ENCODE measurements at places on chromosomes 7 and 10.

- DNase-seq, result no peak
These were observed 56.5 kb downstream of the COL13A1 start for GRCh38 chr10:69858201-69858600.

DNA sequence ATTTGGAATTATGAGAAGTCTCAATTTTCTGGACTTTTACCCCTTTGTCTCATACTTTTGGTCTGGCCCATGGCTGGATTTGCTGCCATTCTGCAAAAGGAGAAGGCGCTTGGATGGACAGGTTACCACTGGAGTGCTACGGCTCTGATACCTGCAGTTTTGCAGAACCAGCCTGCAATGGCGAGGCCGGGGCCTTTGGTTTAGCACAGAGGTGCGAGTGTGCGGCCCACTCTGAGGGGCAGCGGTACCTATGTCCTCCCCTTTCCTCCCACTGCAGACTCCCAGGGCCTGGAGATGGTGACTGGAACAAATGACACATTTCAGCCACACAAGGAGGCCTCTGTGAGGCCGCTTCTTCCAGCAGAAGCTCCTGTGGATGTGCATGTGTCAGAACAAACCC, 11.9 kb downstream of the ZNF777 start:
- DNase-seq, result no peak

- DNase-seq, result no peak
These were observed 88.8 kb upstream of the KIF5B start for GRCh38 chr10:32144817-32145688.

DNA sequence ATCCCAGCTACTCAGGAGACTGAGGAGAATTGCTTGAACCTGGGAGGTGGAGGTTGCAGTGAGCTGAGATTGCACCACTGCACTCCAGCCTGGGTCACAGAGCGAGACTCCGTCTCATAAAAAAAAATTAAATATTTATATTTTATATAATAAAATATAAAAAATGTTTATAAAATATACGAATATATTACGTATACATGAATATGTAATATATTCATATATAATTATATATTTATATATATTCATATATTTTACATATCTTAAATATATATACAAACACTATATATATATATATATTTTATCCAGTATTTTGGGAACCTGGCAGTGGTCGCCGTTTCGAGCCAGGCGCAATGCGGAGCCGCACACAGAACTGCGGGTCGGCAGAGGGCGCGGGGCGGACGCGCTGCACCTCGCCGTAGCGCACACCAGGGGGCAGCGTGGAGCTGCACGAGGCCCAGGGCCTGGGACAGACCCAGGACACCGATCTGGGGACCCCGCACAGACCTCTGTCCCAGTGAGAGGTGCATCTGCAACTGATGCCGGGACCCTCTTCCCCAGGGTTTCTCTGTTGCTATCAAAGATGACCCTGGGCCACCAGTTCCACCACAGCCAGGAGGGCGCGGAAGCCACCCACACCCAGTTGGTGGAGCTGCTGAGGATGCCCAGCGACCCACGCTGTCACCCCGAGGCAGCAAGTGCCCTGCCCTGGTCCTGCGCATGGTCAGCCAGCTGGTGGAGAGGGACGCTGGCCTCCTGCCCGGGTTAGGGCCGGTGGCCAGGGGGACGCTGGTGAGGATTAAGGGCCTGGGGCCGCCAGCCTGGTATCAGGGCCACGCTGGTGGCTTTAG, 22.7 kb downstream of the AP5Z1 start:
- DNase-seq, result peak; percentile 49

DNA sequence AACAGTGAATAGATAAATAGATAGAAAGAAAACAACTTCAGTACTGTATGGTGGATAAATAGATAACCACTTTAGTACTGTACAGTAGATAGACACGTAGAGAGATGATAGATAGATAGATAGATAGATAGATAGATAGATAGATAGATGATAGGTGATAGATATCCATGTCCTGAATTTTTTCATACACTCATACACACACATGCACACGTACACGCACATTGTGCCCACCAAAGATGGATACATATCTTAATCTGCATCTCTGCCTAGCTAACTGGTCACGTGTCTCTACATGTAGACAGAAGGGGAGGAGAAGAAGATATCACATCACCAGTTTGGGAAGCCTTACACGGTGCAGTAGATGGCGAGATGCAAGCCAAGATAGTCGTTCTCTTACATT, 99.2 kb downstream of the ARID5B start:
- no peak for DNase-seq

DNA sequence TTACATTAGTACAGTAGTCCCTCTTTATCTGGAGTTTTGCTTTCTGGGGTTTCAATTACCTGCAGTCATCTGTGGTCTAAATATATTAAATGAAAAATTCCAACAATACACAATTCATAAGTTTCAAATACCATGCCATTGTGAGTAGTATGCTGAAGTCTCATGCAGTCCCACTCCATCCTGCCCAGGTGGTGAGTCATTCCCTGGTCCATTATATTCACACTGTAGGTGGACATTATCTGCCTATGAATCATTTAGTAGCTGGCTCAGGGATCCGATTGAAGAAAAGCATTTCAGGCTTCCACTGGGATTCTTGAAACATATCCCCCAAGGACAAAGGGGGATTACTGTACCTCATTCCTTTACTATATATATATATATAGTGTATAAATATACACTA, 298.2 kb upstream of the GALNT17 start:
- peak; percentile 12 for DNase-seq

GRCh38 chr7:13979671-13980435, 9.6 kb downstream of the ETV1 start:
- peak; percentile 85 for DNase-seq

GRCh38 chr10:30759423-30759822, 129.9 kb upstream of the LYZL2 start:
- DNase-seq, result peak; percentile 44

- no peak for DNase-seq
These were observed 31.0 kb upstream of the WNT16 start for GRCh38 chr7:121297843-121298242.

DNA sequence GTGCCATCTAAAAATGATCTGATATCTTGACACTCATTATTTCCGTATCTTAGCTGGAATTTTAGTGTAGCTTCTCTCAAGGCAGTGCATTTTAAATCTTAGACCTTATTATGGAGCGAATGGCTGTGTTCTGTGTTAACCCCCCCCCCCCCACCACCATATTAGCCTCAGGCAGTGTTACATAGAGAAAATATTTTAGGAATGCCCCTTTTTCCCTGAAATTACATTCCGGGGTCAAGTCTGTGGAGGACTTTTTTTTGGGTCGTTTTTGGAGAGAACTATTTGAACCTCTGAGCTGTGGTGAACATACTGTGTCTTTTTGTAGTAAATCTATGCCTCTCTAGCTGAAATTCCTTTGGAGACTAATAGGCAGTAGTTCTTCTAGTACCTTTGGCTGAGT, 3.1 kb downstream of the CCDC126 start:
- DNase-seq, result no peak

DNA sequence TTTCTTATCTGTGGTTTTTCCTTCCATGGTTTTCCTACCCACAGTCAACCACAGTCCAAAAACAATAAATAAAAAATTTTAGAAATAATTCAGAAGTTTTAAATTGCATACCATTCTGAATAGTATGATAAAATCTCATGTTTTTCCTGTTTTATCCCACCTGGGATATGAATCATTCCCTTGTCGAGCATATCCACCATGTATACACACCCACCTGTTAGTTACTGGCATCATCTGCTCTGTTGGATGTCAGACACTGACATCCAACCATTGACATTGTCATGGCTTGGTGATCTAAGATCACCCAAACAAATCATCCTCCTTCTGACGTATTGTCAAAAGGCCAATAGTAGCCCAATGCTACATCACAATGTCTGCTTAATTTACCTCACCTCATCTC, 749.8 kb downstream of the TNS3 start:
- DNase-seq, result no peak

- DNase-seq, result no peak
These were observed 56.2 kb downstream of the HTR7 start for GRCh38 chr10:90801608-90802007.

- no peak for DNase-seq
These were observed 111.1 kb upstream of the AFAP1L2 start for GRCh38 chr10:114515298-114515914.

DNA sequence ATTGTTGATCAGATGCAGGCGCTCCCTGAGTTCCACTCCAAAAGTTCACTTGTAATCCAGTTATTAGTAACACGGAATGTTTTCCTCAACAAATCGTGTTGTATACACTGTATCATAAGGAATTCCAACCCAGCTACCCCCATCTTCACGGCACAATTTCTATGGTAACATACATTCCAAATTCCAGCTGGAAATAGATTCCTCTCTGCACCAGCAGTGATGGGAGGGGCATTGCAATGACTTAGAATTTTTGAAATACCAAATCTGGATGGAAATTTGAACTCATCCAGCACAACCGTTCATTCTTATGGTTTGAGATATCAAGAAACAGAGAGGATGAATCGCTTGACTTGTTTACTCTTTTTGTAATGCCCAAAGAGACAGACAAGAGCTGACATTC, 38.9 kb upstream of the RHEB start:
- peak; percentile 50 for DNase-seq

DNA sequence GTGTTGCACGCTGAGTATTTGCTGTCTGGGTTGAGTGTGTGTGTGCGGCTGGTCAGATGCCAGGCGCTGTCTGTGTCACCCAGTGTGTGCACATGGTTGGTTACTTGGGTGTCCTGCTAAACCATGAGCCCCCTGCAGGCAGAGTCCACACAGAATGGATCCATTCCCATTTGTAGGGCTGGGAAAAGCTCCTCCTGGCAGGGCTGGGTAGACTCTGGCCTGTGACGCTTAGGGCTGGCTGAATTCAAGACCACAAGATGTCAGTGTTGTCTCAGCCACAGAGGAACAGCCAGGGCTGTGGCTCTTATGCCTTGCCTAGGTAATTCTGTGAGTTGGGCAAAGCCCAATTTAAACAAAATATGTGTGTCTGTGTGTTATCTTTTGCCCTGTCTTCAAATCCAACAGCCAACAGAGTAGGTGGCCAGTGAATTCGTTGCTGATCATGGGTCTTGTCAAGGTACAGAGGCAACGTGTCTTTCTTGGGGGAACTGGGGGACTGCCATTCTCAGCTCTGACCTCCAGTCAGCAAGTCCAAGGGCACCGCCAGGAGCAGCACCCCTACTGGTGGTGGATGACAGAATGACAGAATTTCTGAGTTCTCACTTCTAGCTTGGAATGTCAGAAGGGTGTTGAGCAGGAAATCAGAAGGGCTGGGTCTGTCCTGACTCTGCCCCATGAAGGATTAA, 285.1 kb downstream of the CCSER2 start:
- DNase-seq, result peak; percentile 34

GRCh38 chr7:81433692-81434331, 336.0 kb downstream of the HGF start:
- no peak for DNase-seq

DNA sequence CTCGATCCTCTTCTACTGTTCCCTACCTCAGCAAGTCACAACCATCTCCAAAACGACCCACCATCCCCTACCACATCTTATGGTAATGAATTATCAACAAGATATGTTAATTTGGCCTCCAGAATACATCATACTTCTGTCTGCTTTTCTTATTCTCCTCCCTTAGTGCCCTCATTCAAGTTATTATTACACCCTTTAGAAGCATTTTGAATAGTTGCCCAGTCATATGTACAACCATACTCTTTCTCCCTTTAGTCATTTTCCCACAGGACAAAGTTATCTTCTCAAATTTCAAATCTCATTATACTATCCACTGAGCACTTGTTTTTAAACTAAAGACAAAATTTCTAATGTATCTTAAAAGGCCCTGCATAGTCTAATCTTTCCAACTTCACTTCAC, 71.0 kb downstream of the GNAT3 start:
- peak; percentile 67 for DNase-seq

DNA sequence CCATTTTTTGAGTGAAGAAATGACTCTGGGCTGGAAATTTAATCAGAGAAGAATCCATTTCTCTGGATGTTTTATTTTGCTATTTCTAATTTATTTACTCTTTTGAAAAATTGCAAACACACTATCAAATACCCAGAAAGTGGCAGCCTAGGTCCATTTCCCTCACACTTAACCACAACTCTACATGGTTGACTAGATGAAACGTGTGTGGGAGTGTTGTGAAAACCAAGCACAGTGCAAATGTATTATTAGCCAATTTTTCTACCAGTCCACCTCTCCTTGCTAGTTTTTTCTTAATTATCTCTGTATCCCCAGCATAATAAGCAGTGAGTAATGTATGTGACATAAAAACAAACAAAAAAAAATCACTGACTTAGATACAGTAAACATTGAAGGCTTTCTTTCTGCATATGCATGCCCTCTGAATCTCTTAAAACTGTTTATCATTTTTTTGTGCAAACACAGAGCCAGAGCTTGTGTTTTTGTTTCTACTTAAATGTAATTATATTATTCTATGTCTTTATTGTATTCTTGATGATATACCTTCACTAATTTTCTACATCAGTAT, 30.9 kb downstream of the SCIN start:
- DNase-seq, result no peak

- no peak for DNase-seq
These were observed 19.8 kb upstream of the TSPAN12 start for GRCh38 chr7:120877701-120878100.

GRCh38 chr10:92146107-92146506, 144.8 kb downstream of the CPEB3 start:
- DNase-seq, result no peak

- no peak for DNase-seq
These were observed 448.5 kb upstream of the MKI67 start for GRCh38 chr10:128574581-128575210.

- peak; percentile 59 for DNase-seq
These were observed 197.9 kb downstream of the IMMP2L start for GRCh38 chr7:111364413-111364812.

DNA sequence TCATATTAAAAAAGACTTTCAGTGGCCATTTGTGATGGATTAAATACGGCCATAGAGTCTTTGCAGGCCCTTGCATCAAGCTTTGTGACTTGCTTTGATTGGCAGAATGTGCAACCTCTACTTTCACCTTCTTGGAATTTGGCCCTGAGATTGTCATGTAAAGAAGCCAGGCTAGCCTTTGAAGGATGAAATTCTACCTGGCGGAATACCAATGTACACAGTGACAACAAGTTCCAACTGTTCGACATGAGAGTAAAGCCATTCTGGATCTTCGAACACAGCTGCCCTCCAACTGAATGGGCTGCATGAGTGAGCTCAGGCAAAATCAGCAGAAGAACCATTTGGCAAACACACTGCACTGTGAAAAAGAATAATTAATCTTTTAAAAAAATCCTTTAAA, 321.3 kb downstream of the PHF14 start:
- no peak for DNase-seq

- DNase-seq, result no peak
These were observed 516.4 kb downstream of the PCDH15 start for GRCh38 chr10:54284526-54285193.

All from cardiac fibroblast (primary cell).